NCI-H2171 treated with DMSO at 0.1 percent for 48 hours (cell line): ENCODE measurements at places on chromosomes 6 and 20.
A peak's percentile ranks its signal among the peaks of the same experiment; 100 is the strongest.

DNA sequence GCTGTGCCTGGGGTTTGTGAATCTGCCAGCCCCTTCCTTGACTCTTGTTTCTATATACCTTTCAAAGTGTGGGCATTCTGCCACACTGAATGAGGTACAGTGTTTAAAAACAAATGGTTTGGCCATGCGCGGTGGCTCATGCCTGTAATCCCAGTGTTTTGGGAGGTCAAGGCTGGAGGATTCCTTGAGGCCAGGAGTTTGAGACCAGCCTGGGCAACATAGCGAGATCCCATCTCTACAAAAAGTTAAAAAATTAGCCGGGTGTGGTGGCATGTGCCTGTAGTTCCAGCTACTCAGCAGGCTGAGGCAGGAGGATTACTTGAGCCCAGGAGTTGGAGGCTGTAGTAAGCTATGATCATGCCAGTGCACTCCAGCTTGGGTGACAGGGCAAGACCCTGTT is 5.8 kb downstream of the FAM83D start:
- no peak for DNase-seq

- DNase-seq, result no peak
These were observed 613.2 kb upstream of the FLRT3 start for GRCh38 chr20:14950633-14951032.

GRCh38 chr20:48687117-48687800 is 140.5 kb downstream of the PREX1 start:
- DNase-seq, result no peak

DNA sequence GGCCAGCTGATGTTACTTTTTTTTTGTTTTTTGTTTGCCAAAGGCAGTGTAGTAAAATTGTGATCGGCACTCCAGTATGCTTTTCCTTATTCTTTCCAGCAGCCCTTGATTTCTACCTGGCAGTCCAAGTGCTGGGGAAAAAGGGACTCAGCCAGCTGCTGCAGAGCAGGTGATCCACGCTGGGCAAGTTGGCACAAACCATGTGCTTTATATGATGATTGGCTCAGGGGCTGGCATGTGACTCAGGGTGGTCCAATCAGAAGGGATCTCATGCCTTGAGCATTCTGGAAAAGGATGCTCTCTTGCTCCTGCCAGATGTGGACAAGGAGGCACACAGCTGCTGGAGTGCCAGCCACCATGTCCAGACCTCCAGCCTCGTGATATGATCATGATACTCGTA is 54.5 kb downstream of the SULF2 start:
- DNase-seq, result peak; percentile 91

DNA sequence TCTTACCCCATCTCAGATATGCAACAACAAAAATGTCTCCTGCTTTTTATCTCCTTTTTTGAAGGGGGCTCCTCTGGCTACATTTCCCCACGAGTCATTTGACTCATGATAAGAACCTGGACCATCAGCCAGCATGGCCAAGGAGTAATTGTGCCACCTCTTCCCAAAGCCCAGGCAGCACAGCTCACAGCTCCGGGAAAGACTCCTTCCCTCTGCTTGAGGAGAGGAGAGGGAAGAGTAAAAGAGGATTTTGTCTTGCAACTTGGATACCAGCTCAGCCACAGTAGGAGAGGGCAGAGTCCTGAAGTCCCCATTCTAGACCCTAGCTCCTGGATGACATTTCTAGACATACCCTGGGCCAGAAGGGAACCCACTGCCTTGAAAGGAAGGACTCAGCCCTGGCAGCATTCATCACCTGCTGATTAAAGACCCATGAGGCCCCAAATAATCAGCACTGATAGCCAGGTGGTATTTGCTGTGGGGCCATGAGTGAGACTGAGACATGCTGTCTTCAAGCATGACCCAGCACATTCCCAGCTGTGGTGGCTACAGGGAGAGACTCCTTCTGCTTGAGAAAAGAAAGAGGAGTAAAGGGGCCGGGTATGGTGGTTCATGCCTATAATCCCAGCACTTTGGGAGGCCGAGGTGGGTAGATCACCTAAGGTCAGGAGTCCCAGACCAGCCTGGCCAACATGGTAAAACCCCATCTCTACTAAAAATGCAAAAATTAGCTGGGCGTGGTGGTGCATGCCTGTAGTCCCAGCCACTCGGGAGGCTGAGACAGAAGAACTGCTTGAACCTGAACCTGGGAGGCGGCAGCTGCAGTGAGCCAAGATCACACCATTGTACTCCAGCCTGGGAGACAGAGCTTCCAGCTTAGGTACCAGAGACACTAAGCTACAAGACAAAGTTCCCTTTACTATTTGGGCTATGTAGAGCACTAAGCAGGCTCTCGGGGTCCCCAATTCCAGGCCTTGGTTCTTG is 28.1 kb downstream of the NCOA6 start:
- no peak for DNase-seq

DNA sequence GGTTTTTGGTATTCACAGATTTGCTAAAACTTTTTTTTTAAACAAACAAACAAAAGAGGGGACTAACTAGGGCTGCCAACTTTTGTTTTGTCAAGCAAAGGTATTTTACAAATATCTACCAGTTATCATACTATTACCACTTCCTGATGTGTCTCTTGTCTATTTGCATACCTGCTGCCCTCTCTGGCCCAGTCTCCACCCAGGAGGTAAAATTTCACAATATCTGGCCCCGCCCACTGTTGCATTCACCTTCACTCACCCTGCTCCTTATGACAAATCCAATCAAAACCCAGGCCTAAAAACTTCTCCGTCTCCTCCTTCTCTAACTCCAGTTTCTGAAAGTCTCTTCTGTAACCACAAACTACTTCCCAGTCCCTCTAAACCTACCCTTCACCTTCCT is 82.2 kb downstream of the TRERF1 start:
- no peak for DNase-seq

DNA sequence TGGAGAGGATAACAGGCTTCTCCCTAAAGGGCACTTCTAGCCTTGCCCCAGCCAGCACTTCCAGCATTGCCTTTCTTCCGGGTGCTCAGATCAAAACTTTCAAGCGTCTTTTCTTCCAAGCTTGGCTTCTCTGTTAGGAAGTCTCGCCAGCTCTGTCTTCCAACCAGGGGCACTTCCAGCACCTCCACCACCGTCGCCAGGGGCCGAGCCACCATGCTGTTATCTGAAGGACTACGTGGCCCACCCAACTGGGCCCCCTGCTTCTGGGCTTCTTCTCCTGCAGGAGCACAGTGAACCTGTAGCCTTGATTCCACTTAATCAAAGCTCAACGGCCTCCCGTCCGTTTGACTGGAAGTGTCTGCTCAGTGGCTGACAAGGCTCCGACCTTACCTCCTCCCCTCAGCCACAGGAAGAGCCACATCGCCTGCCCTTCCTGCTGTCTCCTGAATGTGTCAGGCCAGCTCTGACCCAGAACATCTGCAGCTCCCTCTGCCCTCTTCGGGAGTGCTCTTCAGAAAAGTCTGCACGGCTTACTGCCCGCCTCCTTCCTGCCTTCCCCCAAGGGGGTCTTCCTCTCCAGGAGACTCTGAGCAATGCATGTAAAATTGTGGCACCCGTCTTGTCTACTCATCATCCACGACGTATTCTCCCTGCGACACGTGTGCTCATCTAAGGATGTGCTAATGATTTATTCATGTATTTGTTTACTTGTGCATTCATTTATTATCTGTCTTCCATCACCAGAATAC is 527.0 kb downstream of the CDH26 start:
- DNase-seq, result no peak

GRCh38 chr20:51008718-51009117 is 14.2 kb downstream of the KCNG1 start:
- DNase-seq, result no peak

DNA sequence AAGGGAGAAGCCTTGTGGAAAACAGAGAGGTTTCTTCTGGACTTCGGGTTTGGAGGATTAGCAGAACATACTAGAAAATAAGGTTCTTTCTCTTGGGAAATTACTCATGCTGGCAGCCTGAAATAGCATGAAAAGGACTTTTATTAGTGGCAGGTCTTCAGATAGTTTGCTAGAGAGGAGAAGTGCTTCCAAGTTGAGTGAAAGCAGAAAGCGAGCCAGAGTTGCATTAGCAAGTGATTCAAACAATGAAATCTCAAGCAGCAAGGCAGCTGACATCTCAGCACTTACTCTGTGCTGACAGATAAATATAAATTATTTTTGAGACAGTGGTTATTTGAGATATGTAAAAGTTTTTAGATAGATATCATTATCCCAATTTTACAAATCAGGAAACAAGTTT is 91.9 kb downstream of the PLCB4 start:
- no peak for DNase-seq

DNA sequence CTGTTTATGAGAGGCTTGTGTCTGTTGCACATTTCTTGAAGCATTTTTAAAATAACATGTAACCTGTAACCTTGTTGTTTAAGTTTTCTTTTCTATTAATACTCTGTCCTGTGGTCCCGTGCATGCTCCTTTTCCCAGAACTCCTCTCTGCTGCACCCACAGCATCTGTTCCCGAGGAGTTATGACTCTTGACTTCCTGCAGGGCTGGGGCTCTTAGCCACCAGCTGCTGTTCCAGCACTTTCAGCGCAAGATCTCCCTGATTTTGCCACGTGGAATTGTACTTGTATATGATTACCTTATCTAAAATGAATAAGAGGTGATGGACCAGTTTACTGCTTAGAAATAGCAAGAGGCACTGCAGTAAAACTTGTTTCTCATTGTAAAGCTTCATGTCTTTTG is 150.6 kb downstream of the QKI start:
- DNase-seq, result peak; percentile 74

- DNase-seq, result no peak
These were observed 43.1 kb downstream of the E2F3 start for GRCh38 chr6:20444786-20445271.

GRCh38 chr6:155171747-155172449 is 91.9 kb upstream of the CLDN20 start:
- peak; percentile 93 for DNase-seq

GRCh38 chr6:137766596-137767370 is 100.3 kb upstream of the TNFAIP3 start:
- DNase-seq, result no peak

- DNase-seq, result no peak
These were observed 79.7 kb downstream of the EDN1 start for GRCh38 chr6:12369781-12370262.

DNA sequence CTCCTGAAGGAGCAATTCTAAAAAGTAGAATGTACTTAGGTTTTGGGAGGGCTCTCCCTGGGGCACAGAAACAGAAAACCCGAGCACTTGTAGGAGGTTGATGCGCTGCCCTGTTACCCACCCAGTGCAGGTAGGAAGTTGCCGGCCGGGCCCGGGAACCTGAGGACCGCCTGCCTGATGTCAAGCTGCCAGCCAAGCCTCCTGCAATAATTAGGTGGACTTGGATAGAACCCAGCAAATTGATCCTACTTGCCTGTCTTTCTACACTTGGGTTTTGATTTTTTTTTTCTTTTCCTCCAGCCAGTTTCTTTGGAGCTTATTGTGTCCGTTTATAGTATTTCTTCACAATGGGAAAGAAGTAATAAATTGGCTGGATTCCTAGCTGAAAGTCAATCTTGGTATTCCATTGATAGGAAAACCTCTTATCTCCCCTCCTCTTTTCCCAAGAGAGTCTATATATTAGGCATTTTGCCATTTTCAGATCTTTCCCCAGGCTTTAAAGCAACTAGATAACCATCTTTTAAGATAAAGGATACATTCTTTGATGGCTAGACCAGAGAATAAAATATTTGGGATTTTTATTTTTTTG is 78.3 kb upstream of the FYN start:
- DNase-seq, result peak; percentile 67

DNA sequence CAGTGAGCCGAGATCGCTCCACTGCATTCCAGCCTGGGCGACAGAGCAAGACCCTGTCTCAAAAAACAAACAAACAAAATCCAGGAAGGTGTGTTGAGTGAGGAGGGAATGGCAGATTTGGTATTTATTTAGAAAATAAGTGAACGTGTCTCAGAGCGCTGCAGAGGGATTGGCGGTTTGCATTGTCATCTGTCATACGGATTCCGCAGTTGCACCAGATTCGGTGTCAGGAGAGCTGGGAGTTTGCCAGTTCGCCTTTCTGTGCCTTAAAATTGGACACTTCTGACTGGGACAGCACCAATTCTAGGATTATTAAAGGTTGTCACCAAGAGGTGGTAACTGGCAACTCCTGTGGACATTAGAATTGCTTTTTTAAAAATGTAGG is 912 bp downstream of the SNRNP48 start:
- DNase-seq, result no peak

GRCh38 chr6:136921381-136921935 is 643 bp upstream of the SLC35D3 start:
- DNase-seq, result peak; percentile 10

GRCh38 chr20:62010551-62011402 is 54.9 kb downstream of the TAF4 start:
- DNase-seq, result peak; percentile 53

DNA sequence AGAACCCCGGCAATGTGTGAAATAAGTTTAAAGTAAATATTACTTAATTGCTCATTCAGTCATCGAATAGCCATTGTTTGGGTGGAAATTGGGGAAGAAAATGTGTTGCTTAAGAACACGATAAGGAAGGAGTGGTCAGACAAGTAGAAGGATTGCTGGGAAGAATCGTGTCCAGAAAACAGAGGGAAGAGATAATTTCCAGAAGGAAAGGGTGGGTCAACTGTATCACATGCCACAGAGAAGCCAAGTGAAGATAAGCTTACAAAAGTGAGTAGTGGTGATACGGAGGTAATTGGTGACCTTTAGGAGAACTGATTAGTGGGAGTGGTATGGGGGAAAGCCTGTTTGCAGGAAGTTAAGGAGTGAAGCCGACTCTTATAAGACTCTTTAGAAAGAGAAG is 306.2 kb downstream of the SOX4 start:
- DNase-seq, result no peak

DNA sequence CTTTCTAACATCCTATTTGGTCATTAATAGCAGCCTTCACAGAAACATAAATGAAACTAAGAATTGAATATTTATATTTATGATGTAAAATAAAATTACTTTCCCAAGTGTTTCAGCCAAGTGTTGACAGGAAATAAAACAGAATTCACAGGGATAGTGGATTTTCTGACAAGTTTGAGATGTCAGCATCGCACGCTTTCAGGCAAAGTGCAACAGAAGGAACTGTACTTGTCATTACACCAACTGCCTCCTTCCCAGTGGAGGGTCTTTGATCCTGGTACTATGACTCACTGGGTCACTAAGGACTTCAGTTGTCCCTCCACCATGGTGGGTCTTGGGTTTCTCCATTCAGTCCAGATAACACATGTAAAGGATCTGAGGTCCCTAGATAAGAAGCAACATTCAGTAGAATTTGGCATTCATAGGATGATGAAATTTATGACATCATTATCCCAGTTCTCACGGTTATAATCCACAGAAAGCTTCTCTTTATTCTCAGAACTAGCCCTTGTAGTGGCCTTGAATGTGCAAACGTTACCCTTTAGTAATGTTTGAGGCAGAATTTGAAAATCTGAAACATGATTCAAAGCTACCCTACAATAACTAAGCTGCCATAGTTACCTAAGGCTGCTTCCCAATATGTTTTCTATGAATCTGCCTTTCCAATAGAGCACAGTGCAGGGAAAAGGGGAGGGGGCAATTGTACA is 3.8 kb upstream of the TNFAIP3 start:
- DNase-seq, result no peak

DNA sequence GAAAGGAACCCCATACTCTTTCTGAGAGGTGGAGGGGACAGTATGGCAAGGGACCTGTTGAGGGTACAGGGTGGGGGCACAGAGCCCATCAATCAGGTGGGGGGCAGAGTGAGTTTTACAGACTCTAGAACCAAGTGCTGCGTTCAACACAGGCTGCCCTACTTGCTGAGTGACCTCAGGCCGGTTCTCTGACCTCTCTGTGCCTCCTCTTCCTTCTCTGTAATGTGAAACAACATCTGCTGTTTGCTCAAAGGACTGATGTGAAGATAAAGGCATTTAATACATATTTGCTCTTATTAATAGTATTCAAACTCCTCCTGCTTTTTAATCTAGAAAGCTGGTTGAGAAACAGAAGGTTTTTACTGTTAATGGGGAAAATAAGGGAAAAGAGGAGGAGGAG is 25.9 kb upstream of the APMAP start:
- DNase-seq, result no peak

- DNase-seq, result no peak
These were observed 304.1 kb downstream of the LAMA2 start for GRCh38 chr6:129186988-129187387.
